ENCODE measurements at places on chromosomes 5 and 9.

DNA sequence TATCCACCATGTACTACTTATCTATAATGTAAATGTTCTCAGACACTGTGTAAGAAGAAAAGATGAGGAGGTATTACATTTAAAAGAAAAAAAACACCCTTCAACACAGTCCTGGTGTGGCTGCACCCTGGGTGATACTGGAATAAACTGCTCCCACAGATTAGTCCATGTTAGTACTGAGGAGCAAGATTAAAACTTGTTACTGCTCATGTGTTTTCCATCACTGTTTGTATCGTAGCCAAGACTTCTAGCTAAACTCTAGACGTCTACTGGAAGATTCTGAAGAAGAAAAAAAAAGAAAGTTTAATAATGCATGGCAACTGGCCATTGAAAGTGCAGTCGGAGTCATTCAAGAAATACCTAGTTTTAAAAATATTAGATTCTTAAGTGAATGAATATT is at the start of gene ASPN:
Gene ASPN, minus strand, starts transcription at position 178 of the 400 bp plus-strand sequence.
- no peak for DNase-seq
- H3K4me1 ChIP-seq: peaks cover 2% of the 10 kb centered on the region
- H3K36me3 ChIP-seq: no peaks in the 10 kb centered on the region
- H3K27me3 ChIP-seq: no peaks in the 10 kb centered on the region

- H3K4me3 ChIP-seq: no peak overlapping the region
- H3K27ac ChIP-seq: no peak overlapping the region
- H3K36me3 ChIP-seq: peaks cover 13% of the 10 kb centered on the region
Observed at GRCh38 chr9:132003319-132003704, 76.4 kb downstream of the MED27 start.

DNA sequence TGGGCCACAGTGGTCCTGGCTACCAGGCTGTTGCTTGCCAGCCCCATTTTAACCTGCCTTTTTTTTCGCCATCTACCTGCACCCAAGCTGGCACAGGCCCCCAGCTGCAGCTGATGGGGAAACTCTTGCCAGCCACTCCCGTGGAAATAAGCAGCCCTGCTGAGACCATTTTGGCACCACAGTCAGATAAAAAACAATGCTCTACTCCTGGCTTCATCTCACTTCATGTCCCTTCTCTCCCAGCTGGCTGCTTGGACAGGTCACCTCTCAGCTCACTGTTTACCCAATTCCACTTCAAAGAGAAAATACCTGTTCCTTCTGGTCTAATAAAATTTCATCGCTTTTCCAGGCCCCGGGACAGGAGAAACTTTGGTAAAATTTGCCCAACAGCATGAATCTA is 322.6 kb upstream of the SLC30A5 start:
- H3K27ac ChIP-seq: no peak overlapping the region
- peaks cover 2% of the 10 kb centered on the region for H3K27me3 ChIP-seq
- DNase-seq: no peak
- H3K36me3 ChIP-seq: no peaks in the 10 kb centered on the region
- peaks cover 5% of the 10 kb centered on the region for H3K4me1 ChIP-seq

DNA sequence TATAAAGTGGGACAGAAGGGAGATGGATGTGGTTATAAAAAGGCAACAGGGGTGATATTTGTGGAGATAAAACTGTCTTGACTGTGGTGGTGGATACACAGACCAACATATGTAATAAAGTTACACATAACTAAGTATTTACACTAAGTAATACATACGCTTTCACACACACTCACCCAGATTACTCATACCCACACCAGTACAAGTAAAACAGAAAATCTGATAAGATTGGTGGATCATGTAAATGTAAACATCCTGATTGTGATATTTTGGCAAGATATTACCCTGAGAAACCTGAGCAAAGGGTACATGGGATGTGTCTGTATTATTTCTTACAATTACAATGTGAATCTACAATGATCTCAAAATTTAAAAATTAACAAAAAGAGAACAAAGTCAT is 53.3 kb upstream of the SLIT3 start:
- DNase-seq: no peak
- no peaks in the 10 kb centered on the region for H3K27me3 ChIP-seq
- H3K27ac ChIP-seq: no peak overlapping the region
- H3K4me3 ChIP-seq: no peak overlapping the region
